ENCODE measurements at places on chromosomes 3 and 15.

DNA sequence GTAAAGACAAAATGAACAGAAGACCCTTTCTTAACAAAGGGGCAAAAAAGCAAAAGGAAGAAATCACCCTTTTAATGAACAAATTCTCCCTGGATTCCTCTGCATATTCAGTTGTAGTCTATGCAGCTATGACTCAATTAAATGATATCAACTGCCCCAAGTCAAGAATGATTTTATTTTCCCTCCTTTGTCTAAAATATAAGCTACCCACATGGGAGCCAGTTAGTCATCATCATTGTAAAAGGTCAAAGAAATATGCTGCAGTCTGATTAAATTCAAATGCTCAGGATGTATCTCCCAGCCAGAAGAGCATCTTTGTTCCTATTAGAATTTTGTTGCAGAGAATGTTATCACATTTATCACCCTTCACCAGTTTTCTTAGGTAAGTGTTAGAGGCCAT, 84.0 kb downstream of the SST start:
- no peak overlapping the region for H3K4me3 ChIP-seq
- peaks cover 12% of the 10 kb centered on the region for H3K27me3 ChIP-seq
- H3K4me1 ChIP-seq = no peaks in the 10 kb centered on the region

DNA sequence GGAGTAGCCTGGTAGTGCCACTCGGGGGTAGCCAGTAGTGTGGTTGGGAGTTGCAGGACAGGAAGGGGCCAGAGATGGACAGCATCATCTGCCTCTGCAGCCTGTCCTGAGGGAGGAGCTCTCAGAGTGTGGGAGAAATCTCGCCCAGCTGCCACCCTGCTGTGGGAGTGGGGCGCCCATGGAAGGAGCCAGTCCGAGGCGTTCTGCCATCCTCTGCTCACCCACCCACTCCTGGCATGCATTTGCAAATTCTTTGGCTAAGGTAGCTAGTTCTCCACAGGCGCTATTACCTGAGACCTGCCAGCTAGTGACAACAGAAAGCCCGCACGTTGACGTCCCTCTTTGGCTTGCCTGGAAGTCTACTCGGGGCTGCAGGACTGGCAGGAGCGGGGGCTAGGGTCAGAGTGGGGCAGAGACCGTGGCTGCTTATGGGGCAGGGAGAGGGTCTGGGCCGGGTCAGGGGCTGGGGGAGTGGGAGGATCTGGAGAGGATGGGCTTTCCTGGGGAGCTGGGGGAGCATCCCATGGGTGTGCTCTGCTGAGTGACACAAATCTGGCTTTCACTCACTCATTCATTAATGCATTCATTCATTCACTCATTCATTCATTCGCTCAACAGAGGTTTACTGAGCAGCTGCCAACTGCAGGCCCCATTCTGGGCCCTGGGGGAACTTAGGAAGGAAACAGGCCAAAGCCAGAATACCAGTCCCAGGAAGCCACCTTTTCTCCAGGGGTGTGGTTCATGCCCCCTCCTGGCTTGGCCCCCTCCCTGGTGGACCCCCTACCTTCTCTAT, 44.4 kb upstream of the INSYN1 start:
- H3K27ac ChIP-seq = no peak overlapping the region
- no peak overlapping the region for H3K4me3 ChIP-seq
- no peaks in the 10 kb centered on the region for H3K27me3 ChIP-seq
- H3K36me3 ChIP-seq = no peaks in the 10 kb centered on the region
- H3K4me1 ChIP-seq = peaks cover 20% of the 10 kb centered on the region
- DNase-seq = no peak

- H3K4me1 ChIP-seq = peaks cover 21% of the 10 kb centered on the region
- no peaks in the 10 kb centered on the region for H3K27me3 ChIP-seq
- H3K36me3 ChIP-seq = no peaks in the 10 kb centered on the region
- H3K27ac ChIP-seq = peak overlapping the region; percentile 36
- no peak overlapping the region for H3K4me3 ChIP-seq
Observed at GRCh38 chr3:197513953-197514785, 41.6 kb downstream of the BDH1 start.

DNA sequence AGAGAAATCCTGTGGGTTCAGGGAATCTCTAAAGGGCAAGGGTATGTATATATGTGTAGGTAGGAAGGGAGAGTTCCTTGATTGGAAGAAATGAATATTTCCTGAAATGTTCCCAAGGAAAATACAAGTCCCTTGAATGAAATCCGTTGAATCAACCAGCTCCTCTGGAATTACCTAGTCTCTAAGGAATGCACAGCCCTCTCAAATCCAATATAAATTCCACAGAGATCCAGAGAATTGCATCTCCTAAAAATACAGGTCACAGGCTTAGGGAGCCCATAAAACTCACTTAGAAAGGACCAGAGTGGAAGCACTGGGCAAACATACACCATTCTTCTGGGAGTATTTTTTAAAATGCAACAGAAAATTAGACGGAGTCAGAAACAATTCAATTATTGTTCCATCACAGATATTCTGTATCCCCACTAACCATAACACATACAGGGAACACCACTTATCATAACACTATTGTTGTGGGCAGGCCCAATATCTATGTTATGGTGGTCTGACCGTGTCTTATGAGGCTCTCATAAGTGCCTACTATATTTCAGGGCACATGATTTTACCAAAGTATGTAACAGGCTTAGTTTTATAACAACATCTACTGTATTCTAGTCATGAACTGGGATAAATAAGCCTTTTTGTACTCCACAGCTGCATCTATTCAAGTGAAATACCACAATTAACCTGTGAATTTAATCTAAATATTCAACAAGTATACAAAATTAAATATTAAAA, 43.7 kb downstream of the IGSF11 start:
- H3K27me3 ChIP-seq = no peaks in the 10 kb centered on the region
- H3K4me3 ChIP-seq = no peak overlapping the region
- H3K36me3 ChIP-seq = no peaks in the 10 kb centered on the region
- no peaks in the 10 kb centered on the region for H3K4me1 ChIP-seq

DNA sequence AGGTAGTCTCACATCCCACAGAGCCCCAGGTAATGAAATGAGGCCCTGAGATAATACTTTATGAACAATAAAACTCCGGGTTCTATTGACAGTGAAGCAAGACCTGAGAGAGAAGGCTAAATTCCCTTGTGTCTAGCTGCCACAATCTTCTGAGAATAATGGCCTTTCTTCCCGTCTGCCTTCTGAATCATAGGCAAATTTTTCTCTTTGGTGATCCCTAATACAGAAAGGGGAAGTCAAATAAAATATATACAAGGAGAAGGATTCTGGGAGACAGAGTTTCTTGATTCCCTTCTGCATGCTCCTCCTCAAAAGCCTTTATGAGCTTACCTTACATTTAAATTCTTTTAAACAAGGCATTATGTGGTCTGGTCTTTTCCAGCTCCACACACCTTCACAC, 29.9 kb upstream of the CCR2 start:
- DNase-seq = no peak
- no peaks in the 10 kb centered on the region for H3K4me1 ChIP-seq
- H3K36me3 ChIP-seq = no peaks in the 10 kb centered on the region
- no peak overlapping the region for H3K4me3 ChIP-seq
- peaks cover 3% of the 10 kb centered on the region for H3K27me3 ChIP-seq
- H3K27ac ChIP-seq = no peak overlapping the region

DNA sequence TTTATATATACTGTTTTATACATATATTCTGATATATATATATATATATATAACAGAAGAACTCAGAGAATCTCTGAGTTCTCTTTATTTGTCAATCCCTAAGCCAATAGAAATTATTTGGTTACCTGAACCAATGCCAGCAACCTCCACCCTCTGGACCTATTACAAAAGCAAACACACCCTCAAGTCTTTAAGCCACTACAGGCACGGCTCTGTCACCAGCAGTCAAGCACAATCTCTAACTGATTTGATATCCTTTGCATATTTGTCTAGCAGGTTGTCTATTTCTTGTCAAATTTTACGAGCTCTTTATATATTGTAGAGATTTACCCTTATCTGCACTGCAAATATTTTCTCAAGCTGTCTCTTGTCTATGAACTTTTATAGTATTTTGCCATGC, 66.6 kb upstream of the TOPAZ1 start:
- no peak overlapping the region for H3K27ac ChIP-seq
- no peak overlapping the region for H3K4me3 ChIP-seq
- no peak for DNase-seq
- no peaks in the 10 kb centered on the region for H3K36me3 ChIP-seq

DNA sequence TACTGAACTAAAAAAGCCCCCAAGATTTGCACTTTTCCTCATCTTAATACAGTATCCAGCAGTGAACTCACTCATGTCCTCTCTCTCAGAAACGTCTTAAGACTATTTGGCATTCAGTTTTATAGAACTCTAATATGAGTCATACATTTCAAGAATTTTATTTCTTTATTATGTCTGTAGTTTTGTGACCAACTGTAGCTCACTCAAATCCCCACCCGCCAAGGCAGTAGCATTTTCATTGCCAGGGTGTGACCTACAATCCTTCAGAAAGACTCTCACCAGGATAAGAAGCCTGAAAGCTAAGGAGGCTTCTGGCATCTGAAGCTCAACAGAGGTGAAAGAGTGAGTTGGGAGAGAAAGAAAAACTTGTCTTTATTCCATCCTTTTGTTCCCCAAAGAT, 537.1 kb downstream of the RSL24D1 start:
- H3K4me3 ChIP-seq = no peak overlapping the region
- no peaks in the 10 kb centered on the region for H3K36me3 ChIP-seq
- H3K4me1 ChIP-seq = no peaks in the 10 kb centered on the region
- DNase-seq = no peak
- H3K27ac ChIP-seq = no peak overlapping the region
- peaks cover 5% of the 10 kb centered on the region for H3K27me3 ChIP-seq

DNA sequence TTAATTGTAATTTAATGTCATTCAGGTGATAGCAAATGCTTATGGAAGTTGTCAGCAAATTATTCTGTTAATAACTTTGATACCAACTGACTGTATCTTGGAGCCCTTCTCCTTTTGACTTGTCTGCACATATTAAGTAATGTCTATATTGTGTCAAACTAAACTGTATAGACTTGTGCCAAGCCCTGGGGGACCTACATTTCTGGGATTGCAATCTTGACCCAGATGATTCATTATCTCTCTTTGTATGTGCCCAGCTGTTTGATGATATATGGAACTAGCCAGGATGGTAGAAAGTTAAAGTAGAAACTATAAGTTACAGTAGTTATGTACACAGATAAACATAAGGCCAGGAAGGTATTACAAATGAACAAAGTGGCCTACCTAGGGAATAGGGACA, 402.8 kb upstream of the RARB start:
- H3K4me1 ChIP-seq = no peaks in the 10 kb centered on the region
- no peak overlapping the region for H3K27ac ChIP-seq
- no peak overlapping the region for H3K4me3 ChIP-seq
- H3K36me3 ChIP-seq = no peaks in the 10 kb centered on the region

DNA sequence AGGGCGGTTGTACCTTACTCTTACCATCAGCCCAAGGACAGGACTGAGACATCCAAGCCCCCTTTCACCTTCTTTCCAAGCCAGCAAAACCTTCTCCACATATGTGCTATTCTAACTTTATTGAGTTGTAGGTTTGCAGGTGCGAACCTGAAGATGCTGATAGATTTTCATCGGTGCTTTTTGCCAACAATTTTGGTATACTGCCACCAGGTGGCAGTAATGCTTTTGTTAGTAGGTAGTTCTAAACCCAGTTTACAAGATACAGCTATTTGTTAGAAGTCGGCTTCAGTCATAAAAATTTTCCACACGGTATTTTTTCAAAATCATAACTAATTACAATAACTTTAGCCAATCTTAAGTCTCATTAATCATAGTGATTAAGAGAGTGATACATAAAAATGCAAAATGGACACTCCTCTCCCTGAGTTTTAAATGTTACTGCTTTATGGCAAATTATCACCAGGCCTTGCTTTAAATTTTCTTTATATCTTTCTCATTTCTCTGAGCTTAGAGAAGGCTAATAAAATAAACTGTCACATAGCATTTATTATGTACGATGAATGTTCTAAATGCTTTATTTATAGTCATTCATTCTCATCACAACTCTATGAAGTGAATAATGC, 636 bp downstream of the TBC1D21 start:
- H3K27me3 ChIP-seq = peaks cover 36% of the 10 kb centered on the region
- DNase-seq = no peak
- H3K4me3 ChIP-seq = no peak overlapping the region
- H3K36me3 ChIP-seq = no peaks in the 10 kb centered on the region
- no peak overlapping the region for H3K27ac ChIP-seq
- no peaks in the 10 kb centered on the region for H3K4me1 ChIP-seq

DNA sequence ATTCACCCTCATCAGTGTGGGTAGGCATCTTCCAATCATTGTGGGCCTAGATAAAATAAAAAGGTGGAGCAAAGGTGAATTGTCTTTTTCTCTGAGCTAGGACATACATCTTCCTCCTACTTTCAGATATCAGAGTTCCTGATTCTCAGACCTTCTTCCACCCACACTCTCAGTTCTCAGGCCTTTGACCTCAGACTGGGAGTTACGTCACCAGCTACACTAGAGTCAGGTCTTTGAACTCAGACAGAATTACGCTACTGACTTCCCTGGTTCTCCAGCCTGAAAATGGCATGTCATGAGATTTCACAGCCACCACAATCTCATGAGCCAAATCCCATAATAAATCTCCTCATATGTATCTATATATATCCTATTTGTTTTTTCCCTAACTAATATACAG, 39.0 kb downstream of the STRIT1 start:
- H3K27ac ChIP-seq = no peak overlapping the region
- H3K36me3 ChIP-seq = no peaks in the 10 kb centered on the region
- H3K27me3 ChIP-seq = no peaks in the 10 kb centered on the region
- no peak overlapping the region for H3K4me3 ChIP-seq
- no peak for DNase-seq

- no peak for DNase-seq
- H3K4me1 ChIP-seq = peaks cover 11% of the 10 kb centered on the region
- peaks cover 35% of the 10 kb centered on the region for H3K36me3 ChIP-seq
- H3K27ac ChIP-seq = no peak overlapping the region
Observed at GRCh38 chr15:64464276-64465005, 4.1 kb downstream of the ZNF609 start.

DNA sequence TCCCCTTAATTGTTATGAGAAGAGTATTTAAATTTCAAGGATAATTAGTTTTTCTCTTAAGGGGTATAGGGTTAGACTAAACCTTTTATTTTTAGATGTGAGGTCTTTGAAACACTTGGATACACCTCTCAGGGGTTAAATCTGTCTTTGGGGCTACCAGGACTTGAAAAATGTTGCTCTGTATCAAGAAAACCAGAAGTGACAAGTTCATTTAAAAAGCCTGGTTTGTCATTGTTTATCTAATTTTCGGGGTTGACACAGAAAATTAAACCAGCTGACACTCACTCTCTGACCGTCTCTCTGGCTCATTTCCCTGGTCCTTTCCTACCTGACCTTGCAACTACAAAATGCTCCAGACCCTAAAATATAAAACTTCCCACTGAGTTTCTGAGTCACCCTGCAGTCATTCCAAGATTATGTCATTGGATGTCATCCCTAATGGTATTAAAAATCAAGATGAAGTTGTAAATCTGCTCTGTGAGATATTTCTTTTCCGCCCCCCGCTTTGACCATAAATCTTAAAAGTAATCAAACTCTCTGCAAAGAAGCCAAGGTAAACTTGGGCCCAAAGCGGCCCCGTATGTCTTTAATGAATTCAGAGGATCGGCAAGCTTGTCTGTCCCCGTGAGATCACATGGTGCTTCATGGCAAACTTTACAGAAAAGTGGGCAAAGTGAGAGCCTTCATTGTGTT, 32.9 kb upstream of the SKOR1 start:
- no peaks in the 10 kb centered on the region for H3K27me3 ChIP-seq
- no peaks in the 10 kb centered on the region for H3K4me1 ChIP-seq
- no peak overlapping the region for H3K27ac ChIP-seq
- DNase-seq = no peak
- no peaks in the 10 kb centered on the region for H3K36me3 ChIP-seq
- H3K4me3 ChIP-seq = no peak overlapping the region

GRCh38 chr3:13505147-13506130, 25.3 kb downstream of the HDAC11 start:
- no peaks in the 10 kb centered on the region for H3K27me3 ChIP-seq
- H3K4me3 ChIP-seq = no peak overlapping the region
- H3K4me1 ChIP-seq = peaks cover 19% of the 10 kb centered on the region
- no peak for DNase-seq

Data from RWPE2 (cell line).